ENCODE measurements at places on chromosomes 12 and 14.

DNA sequence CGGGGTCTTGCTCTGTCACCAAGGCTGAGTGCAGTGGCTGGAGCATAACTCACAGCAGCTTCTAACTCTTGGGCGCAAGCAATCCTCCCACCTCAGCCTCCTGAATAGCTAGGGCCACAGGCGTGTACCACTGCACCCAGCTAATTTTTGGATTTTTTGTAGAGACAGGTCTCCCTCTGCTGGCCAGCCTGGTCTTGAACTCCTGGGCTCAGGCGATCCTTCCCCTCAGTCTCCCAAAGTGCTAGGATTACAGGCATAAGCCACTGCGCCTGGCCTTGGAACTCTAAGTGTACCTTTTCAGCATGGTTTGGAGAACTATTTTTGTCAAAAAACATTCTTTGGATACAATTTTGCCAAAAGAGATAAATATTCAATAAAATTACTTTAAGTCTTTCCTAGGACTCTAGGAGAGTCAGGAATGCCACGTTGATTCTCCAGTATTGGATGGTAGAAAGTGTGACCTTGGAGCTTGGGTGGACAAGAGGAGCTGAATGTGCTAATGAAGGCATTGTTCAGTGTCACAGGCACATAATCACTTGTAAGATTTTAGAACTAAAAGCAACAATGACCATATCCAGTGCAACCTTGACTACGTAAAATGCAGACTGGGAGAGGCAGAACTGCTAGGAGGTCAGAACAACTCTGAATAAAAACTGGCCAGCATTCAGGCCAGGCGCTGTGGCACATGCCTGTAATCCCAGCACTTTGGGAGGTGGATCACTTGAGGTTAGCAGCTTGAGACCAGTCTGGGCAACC lies 2.8 kb downstream of the SRSF9 start:
- DNase-seq, result no peak

DNA sequence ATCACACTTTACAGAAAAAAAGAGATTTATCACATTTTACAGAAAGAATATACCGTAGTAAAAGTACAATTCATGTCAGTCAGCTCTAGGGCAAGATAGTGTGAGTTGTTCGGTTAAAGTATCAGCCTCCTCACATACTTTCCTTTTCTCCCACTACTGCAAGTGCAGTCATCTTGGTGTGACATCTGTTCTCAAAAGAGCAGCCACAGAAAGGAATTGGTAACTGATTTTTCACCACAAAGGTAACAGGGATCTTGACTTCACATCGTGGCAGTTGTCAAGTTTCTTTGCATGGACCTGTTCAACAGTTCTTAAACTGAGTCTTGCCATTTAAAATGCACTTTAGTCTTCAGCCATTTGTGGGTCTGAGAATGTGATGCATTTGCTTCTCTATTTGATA lies 5.0 kb upstream of the E2F7 start:
- DNase-seq, result no peak

GRCh38 chr12:91194500-91194899 lies 11.9 kb upstream of the DCN start:
- no peak for DNase-seq

DNA sequence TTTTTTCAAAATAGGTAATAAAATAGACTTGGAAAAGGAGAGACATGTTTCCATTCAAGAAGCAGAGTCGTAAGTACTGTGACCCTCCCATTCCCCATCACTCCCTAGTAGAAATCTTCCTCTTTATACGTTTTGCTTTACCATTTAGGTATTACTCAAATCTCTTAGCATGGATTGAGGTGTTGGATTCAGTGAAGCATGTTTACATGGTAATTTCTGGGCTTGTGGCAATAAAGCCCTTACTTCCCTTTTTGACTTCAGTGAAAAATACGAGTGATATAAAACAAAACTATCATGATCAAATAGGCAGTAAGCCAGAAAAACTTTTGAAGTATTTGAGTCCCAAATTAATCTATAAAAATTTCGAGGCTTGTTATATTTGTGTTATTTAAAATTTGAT lies 27.4 kb downstream of the RAB21 start:
- DNase-seq, result no peak

DNA sequence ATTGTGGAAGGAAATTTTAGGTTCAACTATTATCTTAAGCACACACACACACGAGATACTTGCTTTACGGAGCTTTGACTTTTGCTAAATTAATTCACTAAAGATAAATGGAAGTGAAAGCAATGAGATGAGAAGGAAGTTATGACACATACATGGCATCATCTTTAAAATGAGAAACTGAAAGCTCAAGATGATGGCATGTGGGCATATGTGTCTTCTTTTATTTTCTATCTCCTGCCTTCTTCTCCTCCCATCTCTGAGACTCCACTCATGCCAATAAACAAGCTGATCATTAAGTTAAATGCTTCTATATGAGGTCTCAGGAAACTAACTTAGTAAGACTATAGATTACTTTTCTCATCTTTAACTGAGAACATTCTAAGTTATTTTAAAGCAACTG lies 216.7 kb downstream of the MED13L start:
- DNase-seq, result no peak

- DNase-seq, result no peak
These were observed 906 bp downstream of the MARK3 start for GRCh38 chr14:103385929-103386712.

GRCh38 chr12:120468325-120468820 lies 1.2 kb downstream of the SRSF9 start:
- DNase-seq, result no peak

DNA sequence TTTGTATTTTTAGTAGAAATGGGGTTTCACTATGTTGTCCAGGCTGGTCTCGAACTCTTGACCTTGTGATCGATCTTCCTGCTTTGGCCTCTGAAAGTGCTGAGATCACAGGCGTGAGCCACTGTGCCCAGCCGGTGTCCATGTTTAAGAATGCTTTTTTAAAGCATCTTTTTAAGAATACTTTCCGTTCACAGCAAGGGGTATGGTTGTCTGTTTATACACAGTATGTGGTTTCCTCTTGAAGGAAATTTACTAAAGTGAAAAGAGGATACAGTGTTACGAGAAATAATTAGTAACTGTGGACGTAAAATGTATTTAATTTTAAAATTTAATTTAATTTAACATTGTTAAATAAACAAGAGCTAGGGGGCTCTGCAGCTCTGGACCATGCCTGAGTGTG lies 73.4 kb downstream of the GSC start:
- no peak for DNase-seq

GRCh38 chr12:70044167-70044566 lies 199.1 kb upstream of the CNOT2 start:
- no peak for DNase-seq

DNA sequence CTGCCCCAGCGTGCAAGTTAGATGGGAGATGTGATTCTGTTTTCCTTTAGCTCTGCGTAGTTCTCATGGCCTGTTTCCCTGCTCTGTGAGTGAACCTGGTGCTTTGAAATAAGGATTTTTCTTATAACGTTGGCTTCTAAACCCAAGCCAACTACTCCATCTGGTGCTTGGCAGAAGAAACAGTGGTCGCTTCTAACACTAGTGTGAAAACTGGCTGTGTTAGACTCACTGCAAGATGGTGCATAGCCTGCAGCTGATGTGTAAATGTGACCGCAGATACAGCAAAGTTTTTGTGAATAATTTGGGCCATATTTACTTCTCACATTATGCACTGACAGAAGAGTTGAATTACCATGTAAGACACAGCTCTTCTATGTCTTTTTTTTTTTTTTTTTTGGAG lies 12.2 kb downstream of the GTF2H3 start:
- DNase-seq, result no peak

GRCh38 chr12:110465024-110465423 lies 3.0 kb downstream of the GPN3 start:
- no peak for DNase-seq

GRCh38 chr14:67140556-67140955 lies 48.7 kb upstream of the GARIN2 start:
- DNase-seq, result no peak

- DNase-seq, result no peak
These were observed 389.7 kb upstream of the FAR2 start for GRCh38 chr12:28759333-28759732.

GRCh38 chr12:23810329-23810902 lies 139.1 kb downstream of the SOX5 start:
- no peak for DNase-seq

DNA sequence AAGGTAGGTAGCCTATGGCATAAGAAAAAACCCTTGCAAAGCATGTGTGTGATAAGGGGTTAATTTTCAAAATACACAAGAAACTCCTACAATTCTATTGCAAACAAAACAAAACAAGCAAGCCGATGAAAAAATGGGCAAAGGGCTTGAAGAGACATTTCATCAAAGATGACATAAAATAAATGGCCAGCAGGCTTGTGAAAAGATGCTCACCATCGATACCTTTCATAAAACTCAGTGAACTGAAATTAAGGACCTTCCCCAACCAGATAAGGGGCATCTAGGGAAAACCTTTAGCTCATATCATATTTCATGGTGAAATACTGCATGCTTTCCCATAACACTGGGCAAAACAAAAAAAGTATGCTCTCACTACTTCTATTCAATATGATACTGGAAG lies 131.2 kb downstream of the PPM1H start:
- no peak for DNase-seq

DNA sequence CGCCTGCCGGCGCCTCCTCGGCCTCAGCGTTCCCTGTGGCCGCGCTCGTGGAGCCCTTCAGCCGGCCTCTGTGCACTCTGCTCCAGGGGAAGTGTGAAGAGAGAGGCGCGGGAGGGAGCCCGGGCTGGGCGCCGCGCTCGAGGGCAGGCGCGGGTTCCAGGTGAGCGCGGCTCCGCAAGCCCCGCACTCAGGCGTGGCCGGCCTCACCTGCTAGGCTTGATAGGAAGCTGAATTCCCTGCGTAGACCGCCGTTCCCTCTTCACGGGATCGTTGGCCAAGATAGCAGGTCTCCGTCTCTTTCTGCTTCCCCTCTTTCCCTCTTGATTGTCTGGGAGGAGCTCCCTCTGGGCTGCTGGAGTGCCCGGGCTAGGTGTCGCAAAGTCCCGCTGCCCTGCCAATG lies 89.7 kb downstream of the ASCL4 start:
- DNase-seq, result no peak

GRCh38 chr12:3571724-3572123 lies 80.7 kb downstream of the PRMT8 start:
- no peak for DNase-seq

DNA sequence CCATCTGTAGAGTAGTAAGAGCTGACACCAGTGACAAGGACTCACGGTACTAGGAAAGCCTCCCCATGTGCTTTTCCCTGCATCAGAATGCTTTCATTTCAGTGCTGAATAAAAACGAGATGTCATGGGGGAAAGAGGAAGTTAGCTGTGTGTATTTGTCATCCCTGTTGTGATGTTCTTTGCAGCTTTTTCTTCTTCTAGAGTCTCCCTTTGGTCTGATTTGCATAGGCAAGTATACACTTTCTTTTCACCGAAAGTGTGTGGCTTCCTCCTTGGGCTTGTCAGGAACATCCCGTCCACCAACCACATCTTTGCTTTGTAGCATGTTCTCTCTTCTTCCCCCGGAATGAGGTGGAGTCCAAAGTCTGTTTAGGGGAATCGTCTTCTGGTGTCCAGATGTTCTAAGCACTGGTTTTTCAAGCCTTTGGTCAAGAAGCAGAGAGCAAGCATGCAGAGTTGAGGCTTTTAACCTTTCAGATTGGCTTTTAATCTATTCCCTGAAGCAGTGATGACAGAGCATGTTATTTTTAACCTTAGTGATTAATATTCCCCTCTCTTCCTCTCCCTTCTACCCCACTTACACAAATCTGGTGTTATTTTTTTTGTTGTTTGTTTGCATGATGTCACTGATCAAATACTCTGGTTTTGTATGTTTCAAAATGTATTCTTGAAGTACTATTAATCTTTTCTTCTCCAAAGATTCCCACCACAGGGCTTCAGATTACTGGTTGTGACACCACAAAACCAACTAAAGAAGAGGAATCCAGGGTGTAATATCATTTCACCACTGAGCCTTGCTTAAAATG lies 163.4 kb downstream of the SAMD4A start:
- DNase-seq, result no peak

DNA sequence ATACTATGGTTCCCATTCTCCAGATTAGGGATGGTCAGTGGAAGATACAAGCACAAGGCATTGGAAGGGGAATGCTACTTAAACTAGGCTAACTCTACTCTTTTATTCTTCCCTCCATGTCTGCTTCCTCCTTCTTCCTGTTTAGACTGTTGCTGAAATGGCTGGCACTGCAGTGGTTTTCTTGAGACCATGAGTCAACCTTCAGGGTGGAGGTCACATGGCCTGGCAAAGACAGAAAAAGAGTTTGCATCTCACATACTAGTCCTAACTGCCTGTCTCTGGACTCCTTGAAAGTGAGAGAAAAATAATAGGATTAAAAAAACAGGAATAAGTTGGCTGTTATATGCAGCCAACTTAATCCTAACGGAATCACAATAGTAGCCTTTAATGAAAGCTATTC lies 37.0 kb downstream of the ALDH1L2 start:
- no peak for DNase-seq

DNA sequence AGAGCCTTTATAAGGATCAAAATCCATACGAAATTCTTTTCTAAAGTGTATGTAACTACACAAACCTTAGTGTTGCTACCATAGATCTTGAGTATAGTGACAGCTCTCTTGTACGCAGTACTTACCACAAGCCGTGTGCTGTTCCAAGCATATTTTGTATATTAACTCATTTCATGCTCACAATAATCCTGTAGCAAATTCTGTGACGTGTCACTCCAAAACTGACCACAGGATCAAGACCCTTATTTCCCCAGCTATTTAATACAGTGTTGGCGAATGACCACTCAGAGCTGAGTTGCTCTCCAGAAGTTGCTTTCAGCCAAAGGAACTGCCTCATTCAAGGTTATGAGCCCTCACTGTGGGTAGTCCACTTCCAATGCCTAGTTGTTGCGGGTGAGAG lies 169.8 kb downstream of the BTG1 start:
- DNase-seq, result no peak

DNA sequence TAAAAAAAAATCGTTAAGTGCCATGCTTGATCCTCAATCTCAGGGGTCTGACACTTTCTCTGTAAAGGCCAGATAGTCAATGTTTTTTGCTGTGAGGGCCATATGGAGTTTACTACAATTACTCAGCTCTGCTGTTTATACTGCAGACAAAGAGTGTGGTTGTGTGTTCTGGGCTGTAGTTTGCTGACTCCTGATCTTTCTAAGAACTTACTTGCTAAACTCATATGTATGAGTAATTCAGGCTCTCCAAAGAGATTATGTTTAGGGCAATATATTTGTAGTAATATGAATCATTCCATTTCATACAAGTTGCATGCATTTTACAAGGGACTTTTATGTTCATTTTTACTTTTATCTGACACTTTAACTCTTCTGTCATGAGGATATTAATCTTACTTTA lies 188.2 kb downstream of the TMTC2 start:
- no peak for DNase-seq

GRCh38 chr12:4276524-4277204 lies 3.1 kb downstream of the CCND2 start:
- peak; percentile 92 for DNase-seq
